Hematopoietic multipotent progenitor cell treated with erythropoietin and hydrocortisone succinate and interleukin-3 and kit ligand, for 15 days (in vitro differentiated cells): ENCODE measurements at places on chromosomes 11 and 22.

GRCh38 chr11:131235328-131236298 is 134.8 kb upstream of the NTM start:
- DNase-seq, result no peak

GRCh38 chr11:132228746-132229325 is 858.4 kb downstream of the NTM start:
- DNase-seq, result no peak

GRCh38 chr11:130603335-130603906 is 155.0 kb downstream of the ADAMTS15 start:
- DNase-seq, result no peak

- no peak for DNase-seq
Observed at GRCh38 chr11:127943763-127944162, 643.6 kb downstream of the ETS1 start.

DNA sequence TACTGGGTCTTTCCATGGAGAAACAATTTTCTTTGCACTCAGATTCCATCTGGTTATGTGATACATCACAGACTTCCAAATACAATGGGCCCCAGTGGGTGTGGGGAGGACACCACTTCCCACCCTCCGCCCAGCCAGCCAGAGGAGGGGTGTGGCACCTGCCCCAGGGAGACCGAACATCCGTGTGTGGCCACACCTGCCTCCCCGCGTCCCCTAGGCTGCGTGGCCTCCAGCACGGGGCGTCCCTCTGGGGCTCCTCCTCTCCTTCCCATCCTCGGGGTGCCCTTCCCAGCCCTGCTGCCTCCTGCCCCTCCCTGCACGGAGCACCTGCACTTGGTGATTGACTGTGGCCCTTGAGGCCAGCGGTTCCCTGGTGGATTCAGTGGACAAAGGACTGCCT is 49.1 kb downstream of the CERK start:
- no peak for DNase-seq

- DNase-seq, result no peak
Observed at GRCh38 chr11:31433851-31434250, 64.2 kb downstream of the DNAJC24 start.

DNA sequence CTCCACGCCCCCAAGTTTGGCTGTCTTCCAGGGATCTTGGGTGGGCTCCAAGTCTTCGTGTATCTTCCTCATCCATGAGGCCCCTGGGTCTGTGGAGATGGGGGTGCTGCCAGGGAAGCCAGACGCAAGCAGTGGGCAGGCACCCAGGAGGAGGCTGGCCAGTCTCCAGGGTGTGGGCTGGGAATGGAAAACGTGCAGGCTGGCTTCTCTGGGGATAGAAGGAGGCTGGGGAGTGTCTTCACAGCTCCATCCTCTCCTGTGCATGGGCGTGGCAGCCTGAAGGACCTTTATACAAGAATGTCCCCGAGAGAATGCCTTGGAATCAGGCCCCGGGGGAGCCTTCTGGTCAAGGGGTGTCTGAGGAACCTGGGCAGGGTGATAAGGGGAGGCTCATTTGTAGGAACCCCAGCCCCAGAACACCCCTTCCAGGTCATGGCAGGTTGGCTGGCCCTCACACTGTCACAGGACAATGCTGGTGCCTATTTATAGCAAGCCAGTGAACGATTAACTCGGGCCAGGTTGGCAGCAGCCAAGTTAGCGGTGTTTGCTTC is 14.0 kb downstream of the SGSM1 start:
- DNase-seq, result no peak

DNA sequence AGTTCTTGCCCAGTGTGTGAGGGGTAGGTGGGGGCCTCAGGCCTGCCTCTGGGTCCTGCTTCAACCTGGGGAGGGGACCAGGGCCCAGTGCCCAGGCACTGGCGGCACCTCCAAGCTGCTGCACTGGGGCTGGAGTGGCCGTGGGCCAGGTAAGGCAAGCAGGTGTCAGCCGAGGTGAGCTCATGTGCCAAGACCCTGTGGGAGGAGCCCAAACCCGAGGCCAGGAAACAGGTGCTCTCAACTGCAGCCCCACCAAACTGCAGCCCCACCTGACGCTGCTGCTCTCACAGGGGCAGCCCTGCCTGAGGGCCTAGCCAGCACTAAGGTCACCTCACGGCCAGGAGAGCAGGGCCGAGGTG is 18.1 kb upstream of the GNB1L start:
- DNase-seq, result no peak

DNA sequence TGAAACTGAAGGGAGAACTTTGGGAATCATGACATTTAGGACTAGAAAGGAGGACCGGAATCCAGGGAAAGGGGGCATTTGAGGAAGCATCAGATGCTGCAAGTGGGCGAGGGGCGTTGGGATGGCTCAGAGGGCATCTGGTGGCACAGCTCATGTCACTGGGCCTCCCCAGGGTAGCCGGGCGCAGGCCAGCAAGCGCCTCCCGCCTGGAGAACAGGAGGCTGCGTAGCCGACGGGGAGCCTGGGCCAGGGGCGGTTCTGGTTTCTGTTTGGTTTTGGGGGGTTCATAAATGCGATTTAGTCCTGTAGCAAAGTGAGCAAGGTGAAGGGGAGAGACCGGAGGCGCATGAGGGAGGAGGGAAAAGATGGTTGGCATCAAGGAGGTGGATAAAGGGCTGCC is 443 bp upstream of the ST14 start:
- no peak for DNase-seq

GRCh38 chr11:128848815-128849455 is 18.2 kb downstream of the KCNJ1 start:
- DNase-seq, result peak; percentile 21

DNA sequence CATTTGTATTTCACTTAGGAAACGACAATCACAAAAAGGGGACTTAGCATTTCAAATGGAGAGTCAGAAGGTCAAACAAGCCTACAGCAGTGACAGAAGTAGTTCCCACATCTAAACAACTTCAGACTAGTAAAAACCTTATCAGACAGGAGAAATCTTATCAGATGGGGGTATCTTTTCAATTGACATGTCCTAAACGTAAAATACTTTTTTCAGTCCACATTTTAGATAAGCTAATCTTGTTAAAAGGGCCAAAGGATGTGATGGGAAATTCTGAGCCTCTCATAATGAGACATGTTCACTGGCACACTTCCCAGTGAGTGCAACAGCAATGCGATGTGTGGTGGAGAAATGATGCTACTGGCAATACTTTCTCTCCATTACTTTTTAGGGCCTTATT is 2.4 kb downstream of the MAPK1 start:
- peak; percentile 58 for DNase-seq

DNA sequence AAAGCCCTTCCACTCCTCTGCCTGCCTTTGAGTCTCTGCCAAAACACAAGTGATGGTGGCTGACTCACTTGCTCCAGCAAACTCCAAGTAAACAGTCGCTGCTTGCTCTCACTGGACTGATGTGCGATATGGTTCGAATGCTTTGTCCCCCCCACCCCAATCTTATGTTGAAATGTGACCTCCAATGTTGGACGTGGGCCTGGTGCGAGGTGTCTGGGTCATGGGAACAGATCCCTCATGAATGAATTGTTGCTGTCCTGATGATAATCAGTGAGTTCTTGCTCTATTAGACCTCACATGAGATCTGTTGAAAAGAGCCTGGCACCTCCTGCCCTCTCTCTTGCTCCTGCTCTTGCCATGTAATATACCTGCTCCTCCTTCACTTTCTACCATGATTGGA is 747.9 kb downstream of the OPCML start:
- DNase-seq, result no peak

DNA sequence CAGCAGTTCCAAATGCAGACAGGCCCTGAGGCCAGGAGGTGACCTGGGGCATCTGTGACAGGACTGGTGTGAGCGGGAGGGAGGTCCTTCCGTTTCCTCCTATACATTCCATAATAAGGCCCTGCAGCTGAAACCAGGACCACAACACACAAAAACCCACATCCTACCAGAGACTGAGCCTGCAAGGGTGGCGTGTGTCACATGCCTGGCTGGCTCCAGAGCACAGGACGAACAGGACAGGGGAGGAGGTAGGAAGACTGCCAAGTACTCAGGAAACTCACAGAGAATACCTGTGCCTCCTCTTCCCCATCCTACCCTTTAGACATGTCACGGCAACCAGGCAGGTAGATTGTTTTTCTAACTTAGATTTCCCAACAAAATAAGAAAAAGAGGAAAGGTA is 103.9 kb downstream of the ARL14EP start:
- no peak for DNase-seq

DNA sequence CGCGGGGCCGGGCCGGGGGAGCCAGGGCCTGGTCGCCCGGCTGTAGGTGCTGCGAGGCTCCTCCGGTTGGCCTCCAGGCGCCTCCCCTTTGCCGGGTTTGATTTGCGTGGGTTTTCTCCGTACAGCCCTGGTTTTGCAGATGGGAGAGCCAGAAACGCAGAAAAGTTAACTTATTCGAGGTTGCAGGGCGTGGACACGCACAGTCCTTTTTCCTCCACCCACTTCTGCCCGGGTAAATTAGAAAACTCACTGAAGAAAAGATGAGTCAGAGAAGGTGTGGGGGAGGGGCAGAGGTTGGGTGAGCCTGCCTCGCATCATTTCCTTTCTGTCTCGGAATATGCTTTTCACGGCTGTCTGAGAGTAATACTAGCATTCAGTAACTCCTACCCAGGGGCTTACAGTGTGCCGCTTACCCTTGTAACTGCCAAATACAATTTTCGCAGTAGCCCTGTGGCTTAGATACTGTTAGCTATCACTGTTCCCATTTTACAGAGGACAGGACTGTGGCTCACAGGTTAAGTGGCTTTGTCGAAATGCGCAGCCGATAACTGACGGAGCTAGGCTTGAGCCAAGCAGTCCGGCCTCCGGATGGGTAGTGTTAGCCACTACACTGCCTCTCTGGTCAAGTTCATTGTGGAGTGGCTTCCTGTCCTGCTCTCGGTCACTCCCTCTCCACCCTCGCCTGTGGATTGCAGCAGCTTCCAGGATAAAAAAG is 812 bp downstream of the FADD start:
- DNase-seq, result peak; percentile 94

GRCh38 chr11:117204283-117205080 is 5.3 kb downstream of the TAGLN start:
- DNase-seq, result no peak

- DNase-seq, result no peak
Observed at GRCh38 chr11:40274017-40274416, 1185.4 kb downstream of the LRRC4C start.

DNA sequence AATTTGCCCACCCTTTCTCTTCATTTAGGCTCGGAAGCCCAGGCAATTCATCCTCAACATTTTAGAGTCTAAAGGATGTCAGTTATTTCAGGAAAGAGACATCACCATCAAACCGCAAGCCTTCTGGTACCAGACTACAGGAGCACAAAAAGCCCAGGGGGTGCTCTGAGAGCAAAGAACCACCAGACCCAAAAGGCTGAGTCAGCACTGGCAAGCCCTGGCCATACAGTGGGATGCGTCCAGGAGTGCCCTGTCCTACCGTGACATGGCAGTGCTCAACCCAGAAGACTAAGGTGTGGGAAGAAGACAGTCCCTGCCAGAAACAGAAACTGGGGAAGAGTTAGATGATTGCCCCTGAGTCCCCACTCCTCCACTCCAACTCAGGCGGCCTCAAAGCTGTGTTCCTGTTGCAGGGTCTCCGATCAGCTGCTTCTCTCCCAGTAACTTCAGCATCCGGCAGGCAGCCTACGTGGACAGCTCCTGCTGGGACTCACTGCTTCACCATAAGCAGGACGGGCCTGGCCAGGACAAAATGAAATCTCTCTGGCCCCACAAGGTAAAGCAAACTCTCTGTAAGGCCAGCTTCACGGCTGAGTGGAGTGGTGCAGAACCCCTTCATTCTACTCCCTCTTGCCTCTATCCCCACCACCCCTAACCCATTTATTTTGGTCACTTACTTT is 1.5 kb downstream of the PANX3 start:
- DNase-seq, result no peak

DNA sequence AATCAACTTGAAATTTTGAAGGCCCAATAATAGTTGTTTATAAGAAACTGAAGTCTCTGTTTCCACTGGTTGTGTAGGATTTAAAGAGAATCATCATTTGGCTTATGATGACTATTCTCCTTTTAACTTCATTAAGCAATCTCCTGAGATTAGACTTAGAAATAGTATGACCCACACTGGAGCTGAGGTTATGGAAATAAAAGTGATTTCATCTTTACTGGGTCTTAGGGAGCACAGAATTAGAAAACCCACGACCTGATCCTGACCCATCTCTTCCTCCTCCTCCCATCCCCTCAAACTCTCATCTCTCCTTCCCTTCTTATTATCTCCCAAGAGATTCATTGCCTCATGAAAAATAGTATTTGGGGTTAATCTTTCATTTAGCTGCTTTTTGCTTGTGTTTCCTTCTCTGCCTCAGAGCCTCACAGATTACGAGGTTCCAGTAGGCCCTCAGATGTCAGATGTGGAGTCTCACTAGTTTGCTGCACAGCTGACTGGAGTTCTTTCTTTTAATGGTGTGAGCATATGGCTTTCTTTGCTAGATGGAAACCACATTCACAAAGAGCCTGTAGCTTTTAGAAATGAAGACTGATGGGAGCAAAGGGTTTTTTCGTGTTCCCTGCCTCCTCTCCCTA is 85.0 kb downstream of the ALX4 start:
- DNase-seq, result no peak

DNA sequence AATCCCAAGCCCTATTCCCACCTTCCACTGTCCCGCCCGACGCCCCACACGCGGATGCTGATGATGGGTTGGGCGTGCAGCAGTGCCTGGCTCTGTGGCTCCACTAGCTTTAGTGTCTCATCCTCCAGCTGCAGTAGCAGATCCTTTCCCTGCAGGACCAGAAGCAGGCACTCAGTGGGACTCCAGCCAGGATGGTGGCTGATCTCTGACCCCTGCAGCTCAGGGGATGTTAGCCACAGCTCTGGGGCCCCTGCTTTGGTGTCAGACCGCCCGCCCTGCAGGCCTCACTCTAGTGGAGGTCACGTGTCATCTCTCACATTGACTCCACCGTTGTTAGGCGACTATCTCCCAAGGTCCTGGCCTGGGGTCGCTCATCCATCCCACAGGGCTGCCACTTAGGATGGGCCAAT is 11.8 kb downstream of the SMPD1 start:
- DNase-seq, result no peak

- DNase-seq, result no peak
Observed at GRCh38 chr11:78291503-78292108, 102.9 kb downstream of the USP35 start.

DNA sequence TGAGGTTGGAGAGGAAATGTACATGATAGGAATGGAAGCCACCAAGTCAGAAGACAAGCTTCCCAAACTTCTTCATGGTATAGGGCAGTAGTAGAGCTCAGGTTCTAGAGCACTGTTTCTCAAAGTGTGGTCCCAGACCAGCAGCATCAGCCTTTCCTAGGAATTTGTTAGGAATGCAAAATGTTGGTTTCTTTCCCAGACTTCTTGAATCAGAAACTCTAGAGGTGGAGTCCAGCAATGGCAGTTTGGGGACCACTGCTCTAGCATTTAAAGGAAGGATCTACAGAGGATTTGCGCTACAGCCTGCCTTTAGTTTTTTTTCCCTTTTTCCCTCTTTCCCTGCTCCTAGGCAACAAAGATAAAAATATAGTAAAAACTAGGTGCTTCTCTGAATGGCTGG is 17.0 kb upstream of the MMP12 start:
- no peak for DNase-seq

- peak; percentile 82 for DNase-seq
Observed at GRCh38 chr11:93197380-93198214, at the start of gene SLC36A4. Gene SLC36A4, minus strand, starts transcription at chr11:93197991. Its CDS starts 159 bp downstream, at chr11:93197832.
